ENCODE measurements at places on chromosomes 6 and 20. TPM values are rescaled to one million over a fixed set of nuclear protein-coding genes. Genes with fewer than 3 reads are reported as not detected.

GRCh38 chr6:67129780-67130179 lies 1422.8 kb upstream of the EYS start:
- DNase-seq, result no peak

DNA sequence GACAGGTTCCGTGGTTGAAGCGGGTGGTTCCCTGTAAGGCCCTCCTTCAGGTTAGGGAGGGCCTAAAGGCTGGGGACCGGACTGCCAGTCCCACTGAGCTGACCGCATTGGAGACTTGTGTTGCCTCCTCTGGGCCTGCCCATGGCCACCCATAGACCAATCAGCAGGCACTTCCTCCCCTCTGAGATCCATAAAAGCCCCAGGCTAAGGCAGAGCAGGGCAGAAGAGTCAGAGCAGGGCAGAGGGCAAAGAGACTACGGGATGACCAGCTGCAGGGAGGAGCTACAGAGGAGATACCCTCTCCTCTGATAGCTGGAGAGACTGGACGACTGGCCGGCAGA lies 537.4 kb downstream of the TENT5A start:
- DNase-seq, result no peak

GRCh38 chr6:19311786-19312185 lies 525.4 kb upstream of the ID4 start:
- no peak for DNase-seq

DNA sequence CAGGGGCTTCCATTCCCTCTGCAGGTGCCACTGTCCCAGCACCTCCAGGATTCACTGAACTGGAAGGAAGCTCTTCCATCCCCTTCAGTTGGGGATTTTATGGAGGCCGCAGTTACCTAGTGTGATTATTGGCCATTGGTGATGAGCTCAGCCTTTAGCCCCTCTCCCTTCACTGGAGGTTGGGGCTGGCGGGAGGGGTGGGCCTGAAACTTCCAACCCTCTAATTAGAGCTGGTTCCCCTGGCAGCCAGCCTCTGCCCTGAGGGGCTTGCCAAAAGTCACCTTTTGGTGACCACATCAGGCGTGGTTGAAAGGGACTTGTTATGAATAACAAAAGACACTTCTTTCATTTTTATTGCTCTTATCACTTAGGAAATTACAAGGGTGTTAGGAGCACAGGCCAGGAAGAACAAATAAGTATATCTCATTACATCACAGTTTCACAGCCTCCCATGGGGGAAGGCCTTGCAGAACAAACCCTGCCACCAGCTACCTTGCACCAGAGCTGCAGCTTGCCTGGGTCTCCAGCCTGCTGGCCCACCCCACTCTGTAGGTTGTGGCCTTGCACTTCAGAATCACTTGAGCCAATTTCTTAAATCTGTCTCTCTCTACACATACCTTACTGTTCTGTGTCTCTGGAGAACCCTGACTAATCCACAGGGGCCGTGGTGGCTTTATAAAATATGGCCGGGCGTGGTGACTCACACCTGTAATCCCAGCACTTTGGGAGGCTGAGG lies 5.0 kb downstream of the PYGB start:
- no peak for DNase-seq

- DNase-seq, result no peak
These were observed 63.3 kb downstream of the YTHDF1 start for GRCh38 chr20:63152322-63153253.

DNA sequence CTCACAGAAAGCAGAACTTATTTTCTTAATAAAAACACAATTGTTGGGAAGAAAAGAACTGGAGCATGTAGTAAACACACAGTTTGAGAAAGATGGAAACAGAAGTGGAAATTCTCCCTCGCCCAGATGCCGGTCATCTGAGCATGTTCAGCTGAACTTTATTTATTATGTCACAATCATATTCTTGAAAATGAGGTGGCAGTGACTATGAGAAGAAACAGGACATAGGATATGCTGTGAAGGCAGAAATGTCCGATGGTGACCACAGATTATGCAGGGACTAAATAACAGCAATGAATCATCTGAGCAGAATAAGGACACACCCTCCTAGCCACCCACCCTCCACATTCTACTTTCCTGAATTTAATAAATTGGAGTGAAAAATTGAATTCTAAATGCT lies 425.3 kb upstream of the NOX3 start:
- no peak for DNase-seq

- no peak for DNase-seq
These were observed 286.8 kb downstream of the HACE1 start for GRCh38 chr6:104572901-104573300.

DNA sequence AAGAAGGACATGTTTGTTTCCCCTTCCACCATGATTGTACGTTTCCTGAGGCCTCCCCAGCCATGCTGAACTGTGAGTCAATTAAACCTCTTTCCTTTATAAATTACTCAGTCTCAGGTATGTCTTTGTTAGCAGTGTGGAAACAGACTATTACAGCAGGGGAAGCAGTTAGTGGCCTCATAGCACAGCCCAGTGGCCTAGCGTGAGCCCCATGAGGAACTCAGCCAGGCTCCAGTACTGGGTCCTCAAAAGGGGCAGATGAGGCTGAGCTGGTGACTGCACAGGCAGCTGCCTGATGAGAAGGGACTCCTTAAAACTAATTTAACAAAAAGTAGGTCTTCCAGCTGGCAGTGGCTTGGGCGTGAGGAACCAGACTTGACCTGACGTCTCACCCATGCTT lies 399.9 kb downstream of the CDH26 start:
- no peak for DNase-seq

DNA sequence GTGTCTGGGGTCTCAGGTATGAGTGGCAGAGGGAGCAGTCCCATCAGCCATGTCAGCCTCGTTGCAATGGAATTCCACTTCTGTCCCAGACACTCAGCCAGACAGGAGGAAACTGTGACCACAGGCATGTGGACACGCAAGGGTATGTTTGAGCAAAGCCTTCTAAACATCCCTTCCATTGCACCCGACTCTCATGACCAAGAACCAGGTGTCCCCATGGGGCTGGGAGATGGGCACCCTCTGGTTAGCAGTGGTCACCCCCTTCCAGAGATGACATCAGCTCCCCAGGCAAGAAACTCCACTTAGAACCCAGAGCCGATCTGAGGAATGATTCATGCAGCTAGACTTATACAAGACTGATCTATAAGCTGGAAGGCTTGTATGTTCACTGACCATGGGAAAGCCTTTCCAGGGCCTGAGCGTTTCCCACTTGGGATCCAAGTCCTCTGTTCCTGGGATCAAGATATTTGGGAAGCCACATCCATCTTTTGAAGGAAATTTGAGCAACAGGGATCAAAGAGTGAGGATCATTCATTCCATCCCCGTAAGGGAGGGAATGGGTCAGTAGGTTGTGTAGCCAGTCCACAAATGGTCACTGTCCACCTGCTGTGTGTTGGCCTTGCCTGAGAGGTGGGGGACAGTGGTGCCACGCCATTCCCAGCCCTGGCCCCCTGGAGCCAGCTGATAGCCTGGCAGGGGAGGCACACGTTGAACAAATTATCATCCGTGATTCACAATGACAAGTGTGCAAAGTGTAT lies 3.9 kb upstream of the MRGBP start:
- DNase-seq, result no peak

DNA sequence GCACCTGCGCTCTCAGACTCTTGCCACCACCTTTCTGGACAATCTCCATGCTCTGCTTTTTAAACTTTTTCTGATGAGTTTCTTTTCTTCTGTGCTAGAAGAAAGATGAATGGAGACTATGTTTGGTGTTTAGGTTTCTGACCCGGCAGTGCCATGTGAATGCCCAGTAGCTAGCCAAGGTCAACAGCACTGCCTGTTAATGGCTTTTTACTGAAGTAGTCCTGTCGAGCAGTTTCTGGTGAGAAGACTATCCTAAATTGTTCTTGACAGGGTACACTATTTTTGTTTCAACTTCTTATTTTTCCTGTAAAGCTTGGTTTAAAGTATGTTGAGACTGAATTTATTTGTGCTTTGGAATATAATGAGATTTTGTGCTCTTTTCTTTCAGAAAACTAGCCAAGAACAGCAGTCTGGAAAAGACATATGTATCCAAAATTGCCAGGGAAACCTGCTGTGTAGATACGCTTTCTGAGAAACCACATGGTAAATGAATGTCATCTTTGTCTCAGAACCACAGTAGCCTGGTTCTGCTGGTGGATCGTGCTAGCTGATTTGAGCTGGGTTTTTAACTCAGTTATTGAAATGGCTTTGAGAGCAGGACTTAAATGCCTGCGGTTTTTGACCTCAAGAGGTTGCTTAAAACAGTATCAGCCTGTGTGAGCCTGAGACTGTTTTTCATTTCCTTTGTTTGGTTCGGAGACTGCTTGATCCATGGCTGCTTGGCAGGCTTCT lies 48.1 kb downstream of the KCNS1 start:
- no peak for DNase-seq

The ID1 gene
- total RNA-seq, result 27.2 TPM

The SNRNP48 gene
- 6.7 TPM for total RNA-seq

The IPCEF1 gene
- 1.5 TPM for total RNA-seq

The TLDC2 gene
- not detected for total RNA-seq

The BPI gene
- total RNA-seq, result 0.44 TPM

The TMEM170B gene
- 3.9 TPM for total RNA-seq

The RPP21 gene
- 14.6 TPM for total RNA-seq

The SLC35D3 gene
- not detected for total RNA-seq

Measured in right lobe of liver (tissue), 6 donors.